ENCODE measurements at places on chromosomes 5 and 9. TPM values are rescaled to one million over a fixed set of nuclear protein-coding genes. Genes with fewer than 3 reads are reported as not detected.

The CDHR2 gene
- polyA plus RNA-seq: not detected

The CTXN3 gene
- not detected for polyA plus RNA-seq

The TAL2 gene
- not detected for polyA plus RNA-seq

The PAEP gene
- not detected for polyA plus RNA-seq

The IFNA13 gene
- polyA plus RNA-seq: not detected

GRCh38 chr9:2354216-2354615 lies 267.4 kb upstream of the VLDLR start:
- H3K27me3 ChIP-seq: no peaks in the 10 kb centered on the region
- H3K4me3 ChIP-seq: no peak overlapping the region
- H3K4me1 ChIP-seq: no peaks in the 10 kb centered on the region
- no peak for DNase-seq
- H3K27ac ChIP-seq: no peak overlapping the region

- DNase-seq: no peak
- H3K27ac ChIP-seq: no peak overlapping the region
- no peaks in the 10 kb centered on the region for H3K4me1 ChIP-seq
- H3K4me3 ChIP-seq: no peak overlapping the region
- no peaks in the 10 kb centered on the region for H3K36me3 ChIP-seq
Observed at GRCh38 chr9:121107029-121107428, 32.3 kb downstream of the CNTRL start.

GRCh38 chr9:127132921-127133647 lies 10.6 kb upstream of the ANGPTL2 start:
- no peak overlapping the region for H3K4me3 ChIP-seq
- DNase-seq: peak; percentile 32
- no peaks in the 10 kb centered on the region for H3K4me1 ChIP-seq
- H3K27ac ChIP-seq: no peak overlapping the region
- H3K36me3 ChIP-seq: no peaks in the 10 kb centered on the region

GRCh38 chr5:84693256-84693655 lies 308.6 kb upstream of the EDIL3 start:
- H3K27me3 ChIP-seq: no peaks in the 10 kb centered on the region
- DNase-seq: no peak
- no peak overlapping the region for H3K27ac ChIP-seq
- H3K36me3 ChIP-seq: no peaks in the 10 kb centered on the region

- no peak overlapping the region for H3K27ac ChIP-seq
- no peak for DNase-seq
- H3K36me3 ChIP-seq: no peaks in the 10 kb centered on the region
- H3K4me1 ChIP-seq: no peaks in the 10 kb centered on the region
Observed at GRCh38 chr5:125560476-125561225, 814.2 kb upstream of the ZNF608 start.

- H3K27ac ChIP-seq: no peak overlapping the region
- H3K27me3 ChIP-seq: no peaks in the 10 kb centered on the region
Observed at GRCh38 chr9:119050281-119050680, 319.0 kb downstream of the BRINP1 start.

GRCh38 chr5:134845852-134846640 lies at the start of gene C5orf24:
Gene C5orf24 (plus strand): TSS chr5:134845968. CDS start chr5:134854901, 8,933 bp downstream.
- DNase-seq: peak; percentile 94
- peak within 1 kb of the TSS; percentile 92 for H3K27ac ChIP-seq
- no peaks in the 10 kb centered on the region for H3K36me3 ChIP-seq
- H3K4me3 ChIP-seq: peak within 1 kb of the TSS; percentile 70
- H3K27me3 ChIP-seq: no peaks in the 10 kb centered on the region

- H3K4me1 ChIP-seq: no peaks in the 10 kb centered on the region
- no peak for DNase-seq
- H3K36me3 ChIP-seq: no peaks in the 10 kb centered on the region
- H3K27me3 ChIP-seq: no peaks in the 10 kb centered on the region
- no peak overlapping the region for H3K4me3 ChIP-seq
- no peak overlapping the region for H3K27ac ChIP-seq
Observed at GRCh38 chr5:126023994-126024441, 399.2 kb upstream of the GRAMD2B start.

GRCh38 chr5:122077366-122078115 lies 518 bp downstream of the LOX start:
- no peak overlapping the region for H3K27ac ChIP-seq
- H3K36me3 ChIP-seq: no peaks in the 10 kb centered on the region
- H3K27me3 ChIP-seq: peaks cover 4% of the 10 kb centered on the region
- peaks cover 4% of the 10 kb centered on the region for H3K4me1 ChIP-seq
- no peak for DNase-seq

DNA sequence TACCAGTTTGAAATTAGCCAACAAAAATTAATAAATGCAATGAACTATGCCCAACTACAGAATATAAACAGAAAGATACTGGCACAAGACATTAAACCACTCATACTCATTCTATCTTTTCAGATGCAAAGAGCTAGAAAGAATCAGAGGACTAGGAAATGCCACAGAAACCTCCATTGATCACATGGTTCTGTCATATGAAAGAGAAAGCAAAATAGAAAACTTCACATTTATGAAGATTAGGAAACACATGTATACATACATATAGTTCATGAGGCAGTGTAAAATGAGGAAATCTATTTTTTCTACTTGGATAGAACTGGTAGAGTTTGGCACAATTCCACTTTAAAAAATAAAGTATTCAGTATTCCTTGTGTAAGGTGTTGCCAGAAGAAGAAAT lies 275.1 kb upstream of the PTGER4 start:
- no peaks in the 10 kb centered on the region for H3K27me3 ChIP-seq
- H3K36me3 ChIP-seq: no peaks in the 10 kb centered on the region
- peaks cover 58% of the 10 kb centered on the region for H3K4me1 ChIP-seq
- H3K27ac ChIP-seq: no peak overlapping the region
- no peak for DNase-seq

DNA sequence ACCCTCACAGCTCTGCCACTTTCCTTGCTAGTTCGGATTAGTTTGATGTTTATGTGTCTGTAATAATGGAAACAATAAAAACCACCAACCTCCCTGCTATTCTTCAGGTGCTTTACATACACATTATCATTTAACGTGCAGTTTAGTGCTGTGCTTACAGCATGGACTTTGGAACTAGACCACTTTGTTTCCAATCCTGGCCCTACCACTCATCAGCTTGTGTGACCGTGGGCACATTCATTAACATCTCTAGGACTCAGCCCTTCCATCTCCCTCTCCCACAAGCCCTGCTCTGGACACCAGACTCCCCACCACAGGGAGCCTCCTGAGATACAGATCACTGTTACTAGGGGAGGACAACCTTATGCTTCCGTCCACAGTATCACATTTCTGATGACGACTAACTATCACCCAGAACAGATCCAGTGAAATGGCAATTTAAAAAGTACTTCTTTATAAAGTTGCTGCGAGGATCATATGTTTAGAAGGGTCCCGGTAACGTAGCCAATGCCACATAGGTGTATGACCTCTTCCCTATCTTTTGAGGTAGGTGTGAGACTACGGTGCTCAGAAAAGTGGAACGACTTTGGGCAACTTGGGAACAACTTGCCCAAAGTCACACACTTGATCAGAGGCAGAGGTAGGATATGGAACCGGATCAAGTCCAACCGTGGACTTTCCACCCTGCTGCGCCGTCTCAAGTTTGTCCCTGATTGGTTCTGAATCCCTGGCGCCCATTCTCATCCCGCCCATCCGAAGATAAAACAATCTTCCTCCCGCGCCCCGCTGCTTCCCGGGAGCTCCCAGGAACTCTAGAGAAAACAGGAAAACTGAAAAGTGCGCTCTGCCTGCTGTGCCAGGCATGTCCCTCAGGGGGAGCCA lies 132.4 kb upstream of the NIPBL start:
- H3K27me3 ChIP-seq: peaks cover 13% of the 10 kb centered on the region
- no peak for DNase-seq
- peaks cover 5% of the 10 kb centered on the region for H3K4me1 ChIP-seq
- peak overlapping the region; percentile 52 for H3K4me3 ChIP-seq

GRCh38 chr9:114033397-114034103 lies 44.5 kb downstream of the AMBP start:
- H3K27ac ChIP-seq: no peak overlapping the region
- DNase-seq: no peak
- H3K36me3 ChIP-seq: no peaks in the 10 kb centered on the region
- no peaks in the 10 kb centered on the region for H3K4me1 ChIP-seq
- H3K27me3 ChIP-seq: no peaks in the 10 kb centered on the region

DNA sequence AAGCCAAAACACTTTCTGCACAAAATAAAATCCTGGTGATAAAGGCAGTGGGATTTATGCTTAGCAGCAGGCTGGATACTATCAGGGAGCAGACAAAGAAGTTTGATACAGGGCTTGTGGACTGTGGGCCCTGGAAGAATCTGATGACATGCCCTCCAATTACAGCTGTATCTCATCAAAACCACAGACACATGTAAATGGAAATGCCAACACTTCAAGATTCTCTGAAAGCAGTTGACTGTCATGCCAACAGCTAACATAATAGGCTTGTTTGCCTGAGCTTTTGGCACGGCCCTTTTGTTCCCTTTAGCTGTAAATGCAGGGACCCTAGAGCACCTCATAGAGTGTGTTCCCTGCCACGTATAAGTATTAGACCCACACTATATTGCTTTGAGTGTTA lies 114.4 kb downstream of the STK32A start:
- no peak overlapping the region for H3K4me3 ChIP-seq
- H3K36me3 ChIP-seq: no peaks in the 10 kb centered on the region
- DNase-seq: no peak
- H3K4me1 ChIP-seq: no peaks in the 10 kb centered on the region
- no peaks in the 10 kb centered on the region for H3K27me3 ChIP-seq
- H3K27ac ChIP-seq: no peak overlapping the region

- no peaks in the 10 kb centered on the region for H3K36me3 ChIP-seq
- no peaks in the 10 kb centered on the region for H3K27me3 ChIP-seq
- no peak overlapping the region for H3K4me3 ChIP-seq
- H3K27ac ChIP-seq: no peak overlapping the region
- H3K4me1 ChIP-seq: no peaks in the 10 kb centered on the region
- DNase-seq: no peak
Observed at GRCh38 chr5:155530046-155530445, 516.5 kb downstream of the KIF4B start.
